Astrocyte (in vitro differentiated cells and primary cell): ENCODE measurements at places on chromosomes 4 and X. TPM values are rescaled to one million over a fixed set of nuclear protein-coding genes. Genes with fewer than 3 reads are reported as not detected.

The ELF2 gene
- total RNA-seq, result 23.6 and 25.1 TPM in 2 replicates

The IL2 gene
- total RNA-seq, result not detected in 2 replicates

The CSAG1 gene
- total RNA-seq, result 0.75 and 1.2 TPM in 2 replicates

The CTAG1B gene
- not detected in 2 replicates for total RNA-seq

The RBM47 gene
- total RNA-seq, result 2.3 and 2.9 TPM in 2 replicates

The KLF8 gene
- total RNA-seq, result 5.7 and 6.8 TPM in 2 replicates

- no peak for DNase-seq
Measured at GRCh38 chrX:12685541-12685940, 105.7 kb upstream of the PRPS2 start.

DNA sequence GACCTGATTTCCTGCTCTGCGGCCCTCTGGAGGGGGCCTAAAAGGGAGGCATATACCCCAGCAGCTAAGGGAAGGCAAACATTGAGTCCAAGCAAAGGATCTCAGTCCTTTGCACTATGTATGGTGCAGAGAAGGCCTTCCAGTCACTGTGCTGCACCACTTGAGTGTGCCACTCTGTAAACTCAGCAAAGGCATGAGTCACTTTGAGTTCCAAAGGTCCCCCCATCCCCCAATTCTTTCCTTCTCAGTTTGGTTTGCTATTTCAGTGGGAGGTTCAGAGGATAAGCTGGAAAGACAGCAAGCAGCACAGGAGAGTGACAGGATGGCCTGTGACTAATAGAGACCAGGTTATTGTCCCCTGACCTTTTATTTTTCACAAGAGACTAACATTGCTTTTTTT is 131.3 kb downstream of the FHDC1 start:
- peak; percentile 39 for DNase-seq

- DNase-seq, result no peak
Measured at GRCh38 chr4:76800902-76801301, 97.0 kb downstream of the SOWAHB start.

DNA sequence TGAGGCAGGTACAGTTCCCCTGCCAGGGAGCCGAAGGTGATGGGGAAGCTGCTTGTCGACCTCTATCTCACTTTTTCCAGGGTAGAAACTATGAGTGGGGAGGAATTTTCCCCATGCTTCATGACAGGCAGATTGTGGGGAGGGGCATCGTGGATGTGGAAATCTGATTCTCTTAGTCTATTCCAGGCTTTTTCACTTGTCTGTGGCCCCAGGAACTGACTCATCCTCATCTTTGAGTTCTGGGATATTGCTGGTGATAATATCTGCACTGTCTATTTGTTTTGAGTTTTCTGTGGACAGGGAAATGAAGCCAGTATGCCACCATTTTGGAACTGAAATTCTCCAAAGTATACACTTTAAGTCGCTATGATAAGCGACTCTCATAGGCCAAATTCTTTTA is 7.6 kb upstream of the TLR2 start:
- peak; percentile 41 for DNase-seq

DNA sequence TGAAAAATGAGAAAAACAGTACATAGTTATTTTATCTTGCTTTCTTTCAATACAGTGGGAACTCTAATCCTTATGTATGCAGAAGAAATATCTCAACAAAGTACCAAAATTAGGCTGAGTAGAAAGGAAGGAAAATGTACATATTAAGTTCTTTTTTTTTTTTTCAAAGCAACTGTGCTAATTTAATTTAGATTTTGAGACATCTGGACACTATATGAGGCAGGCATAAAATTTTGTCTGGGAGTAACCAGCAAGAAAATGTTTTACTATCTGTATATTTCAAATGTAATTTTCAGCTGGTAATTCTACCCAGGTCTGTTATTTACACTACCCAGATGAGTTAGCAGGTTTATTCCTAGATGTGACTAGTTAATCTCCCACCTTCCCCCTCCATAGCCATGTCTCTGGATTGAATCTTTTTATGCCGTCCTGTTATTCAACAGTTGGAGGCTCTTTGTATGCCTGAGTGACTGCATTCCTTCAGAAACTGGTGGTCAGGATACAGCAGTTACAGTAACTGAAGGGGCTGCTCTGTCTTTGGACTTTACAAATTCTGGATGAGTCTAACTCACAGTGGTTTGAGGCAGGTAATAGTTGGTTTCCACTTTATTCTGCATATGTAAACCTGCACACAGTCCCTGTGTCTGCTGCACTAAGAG is 633.6 kb downstream of the PCDH18 start:
- DNase-seq, result no peak

- no peak for DNase-seq
Measured at GRCh38 chrX:41338436-41338835, 4.5 kb downstream of the DDX3X start.
